ENCODE measurements at places on chromosomes 3 and 15.

DNA sequence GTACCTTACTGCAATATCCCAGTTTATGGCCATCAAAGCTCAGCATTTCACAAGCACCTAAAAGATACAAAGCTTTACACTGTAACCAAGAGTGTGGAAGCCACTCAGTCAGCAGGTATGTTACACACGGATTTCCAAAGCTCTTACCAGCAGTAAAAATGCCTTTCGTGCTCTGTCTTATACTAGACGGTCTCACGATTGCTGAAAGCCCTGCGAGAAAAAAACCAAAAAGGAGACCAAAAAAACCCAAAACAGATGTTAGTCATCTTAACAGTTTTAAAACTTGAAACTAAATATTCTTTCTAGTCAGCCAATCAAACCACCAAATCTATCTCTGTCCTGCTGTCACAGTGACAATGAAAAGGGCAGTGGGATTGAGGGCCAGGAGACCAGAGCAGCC is 39.0 kb downstream of the TAMM41 start:
- no peak for DNase-seq

DNA sequence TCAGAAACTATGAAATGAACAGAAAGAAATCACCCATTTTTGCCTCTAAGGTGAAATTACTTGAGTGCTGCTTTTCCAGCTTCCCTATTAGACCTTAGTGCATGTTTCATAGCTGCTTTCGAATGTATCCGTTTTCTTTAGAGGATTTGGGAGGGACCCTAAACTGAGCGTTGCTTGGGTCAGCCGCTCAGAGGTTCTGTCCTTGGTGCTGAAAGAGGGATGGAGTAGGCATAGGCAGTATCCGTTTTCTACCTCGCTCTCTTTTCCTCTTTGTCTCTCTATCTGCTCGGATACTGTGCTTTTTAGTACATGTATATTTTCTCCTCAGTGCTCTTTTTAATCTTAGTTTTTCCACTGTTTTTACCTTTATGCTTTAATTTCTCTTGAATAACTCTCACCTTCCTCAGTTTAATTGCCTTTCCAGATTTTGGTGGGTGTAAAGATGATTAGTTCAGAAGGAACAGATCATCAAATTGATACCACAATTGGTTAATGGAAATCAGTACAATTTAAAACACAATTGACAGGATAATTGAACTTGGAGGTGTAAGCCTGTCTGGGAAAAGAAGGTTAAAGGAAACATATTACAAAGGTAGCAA is at the start of gene DRD3:
DRD3 (minus strand) TSS at position 283 of the 599 bp plus-strand sequence. CDS start 7,060 bp downstream, outside the sequence.
- DNase-seq: no peak

DNA sequence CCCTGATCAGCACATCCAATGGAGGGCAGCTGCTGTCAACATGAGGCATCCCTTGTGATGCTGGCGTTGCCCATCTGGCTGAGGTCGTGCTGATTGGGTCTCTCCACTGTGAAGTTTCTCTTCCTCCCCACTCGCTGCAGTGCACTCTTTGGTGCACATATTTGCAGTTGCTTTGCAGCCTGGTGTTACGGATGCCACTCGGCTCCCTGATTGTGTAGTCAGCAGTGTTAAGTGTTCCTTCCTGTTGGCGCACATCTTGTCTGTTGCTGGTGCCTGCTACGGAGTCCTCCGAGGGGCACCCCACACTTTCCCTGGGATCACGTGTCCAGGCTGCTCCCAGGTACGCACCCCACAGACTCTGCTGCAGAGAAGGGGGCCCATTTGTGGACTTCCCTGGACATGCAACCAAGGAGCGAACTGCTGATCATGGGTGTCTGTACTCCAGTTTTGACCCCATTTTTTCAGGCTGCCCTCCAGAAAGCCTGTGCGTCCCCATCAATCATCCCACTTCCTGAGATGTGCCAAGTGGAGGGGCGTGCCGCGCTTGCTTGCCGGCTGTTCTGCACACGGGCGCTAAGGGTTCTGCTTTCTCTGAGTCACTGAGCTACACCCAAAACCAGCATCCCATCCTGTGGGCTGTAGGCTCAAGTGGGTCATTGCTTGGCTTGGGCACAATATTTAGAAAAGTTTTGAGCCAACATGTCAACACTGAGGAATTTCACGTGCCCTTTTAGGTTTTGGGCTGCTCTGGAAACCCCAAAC is 98.6 kb downstream of the FBLN2 start:
- no peak for DNase-seq

DNA sequence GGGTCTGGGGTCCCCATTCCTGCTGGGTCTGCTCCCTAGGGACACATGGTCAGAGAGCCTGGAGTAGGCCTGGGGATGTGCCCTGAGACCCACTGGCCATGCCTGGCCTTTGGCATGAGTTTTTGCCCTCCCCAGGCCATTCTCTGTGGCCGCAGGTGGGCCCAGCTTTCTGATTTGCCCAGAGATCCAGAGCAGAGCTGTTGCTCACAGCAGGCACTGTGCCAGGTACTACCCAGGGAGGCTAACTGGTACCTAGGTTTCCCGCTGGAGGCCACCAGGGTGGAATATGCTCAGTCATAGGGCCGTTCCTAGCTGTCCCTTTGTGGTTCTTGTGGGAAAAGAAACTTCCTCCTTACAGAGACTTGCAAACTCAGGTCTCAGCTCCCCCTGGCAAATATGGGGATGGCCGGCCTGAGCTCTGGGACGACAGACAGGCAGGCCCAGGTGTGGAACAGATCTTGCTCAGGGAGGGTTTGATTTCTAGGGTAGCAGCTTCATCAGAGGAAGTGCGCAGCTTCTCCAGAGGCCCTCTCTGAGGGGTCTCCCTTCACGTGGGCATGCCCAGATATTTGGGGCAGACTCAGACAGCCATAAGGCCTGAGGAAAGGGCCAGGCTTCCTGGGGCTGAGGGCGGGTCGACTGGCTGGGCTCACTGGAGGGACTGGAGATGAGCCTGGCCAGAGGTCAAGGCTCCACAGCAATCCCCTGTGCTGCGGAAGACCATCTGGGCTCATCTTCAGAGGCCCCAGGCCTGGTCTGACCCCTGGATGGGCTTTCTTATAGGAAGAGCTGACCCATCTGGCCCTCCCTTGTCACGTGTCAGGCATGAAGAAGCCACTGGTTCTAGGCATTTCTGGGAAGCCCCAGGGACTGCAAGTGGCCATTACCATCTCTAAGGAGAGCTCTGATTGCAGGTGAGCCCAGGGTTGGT is 28.0 kb downstream of the ACAA1 start:
- DNase-seq: no peak

DNA sequence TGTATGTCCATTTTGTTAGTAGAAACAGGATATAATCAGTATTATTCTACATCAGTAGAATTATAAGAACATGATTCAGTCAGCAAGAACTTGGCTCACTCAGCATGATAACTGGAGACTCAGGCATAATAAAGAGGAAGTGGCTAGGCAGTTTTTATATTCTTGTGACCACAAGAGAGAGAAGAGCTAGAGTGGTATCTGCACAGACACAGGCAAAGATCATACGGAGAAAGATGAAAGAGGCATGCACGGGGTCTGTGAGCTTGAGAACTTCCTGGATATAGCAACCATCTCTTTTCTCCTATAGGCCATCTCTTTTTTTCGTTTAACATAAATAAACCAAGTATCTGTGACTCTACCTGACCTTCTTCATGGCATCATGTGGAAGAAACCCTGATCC is 46.8 kb downstream of the MYO5A start:
- peak; percentile 87 for DNase-seq

- no peak for DNase-seq
Measured at GRCh38 chr3:41267975-41268640, 68.8 kb downstream of the CTNNB1 start.

DNA sequence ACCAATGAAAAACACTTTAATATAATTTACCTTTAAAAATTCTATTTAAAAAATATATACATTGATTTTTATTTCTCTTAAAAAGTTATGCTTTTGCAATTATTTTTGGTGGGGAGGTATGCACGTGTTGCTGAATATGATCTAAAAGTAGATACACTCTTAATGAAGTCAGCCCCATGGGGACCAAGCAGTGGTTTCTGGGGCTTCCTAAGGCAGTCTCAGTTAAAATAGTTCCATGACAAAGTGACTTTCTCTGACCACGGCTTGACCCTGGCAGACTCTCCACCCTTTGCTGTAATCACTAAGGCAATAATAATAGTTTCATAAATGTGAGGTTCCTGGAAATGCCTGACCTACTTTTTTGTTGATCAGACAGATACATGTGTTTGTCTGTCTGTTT is 50.4 kb downstream of the CCR4 start:
- no peak for DNase-seq

DNA sequence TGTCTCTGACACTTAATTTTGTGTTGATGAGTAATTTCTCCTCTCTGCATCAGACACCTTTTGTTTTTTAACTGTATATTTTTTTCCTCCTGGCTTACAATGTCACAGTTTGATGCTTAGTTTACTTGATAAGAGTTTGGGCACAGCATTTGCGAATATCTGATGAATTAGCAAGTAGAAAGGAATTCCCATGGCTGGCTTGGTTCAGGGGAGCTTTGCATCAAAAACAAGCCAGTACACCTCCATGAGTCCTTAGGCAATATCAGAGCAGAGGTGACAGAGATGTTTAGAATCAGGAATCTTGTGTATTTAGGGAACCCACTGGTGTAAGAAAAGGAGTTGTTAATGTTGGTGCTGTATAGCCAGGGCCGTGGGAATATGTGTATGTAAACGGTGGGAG is 9.3 kb downstream of the ARHGEF26 start:
- no peak for DNase-seq

DNA sequence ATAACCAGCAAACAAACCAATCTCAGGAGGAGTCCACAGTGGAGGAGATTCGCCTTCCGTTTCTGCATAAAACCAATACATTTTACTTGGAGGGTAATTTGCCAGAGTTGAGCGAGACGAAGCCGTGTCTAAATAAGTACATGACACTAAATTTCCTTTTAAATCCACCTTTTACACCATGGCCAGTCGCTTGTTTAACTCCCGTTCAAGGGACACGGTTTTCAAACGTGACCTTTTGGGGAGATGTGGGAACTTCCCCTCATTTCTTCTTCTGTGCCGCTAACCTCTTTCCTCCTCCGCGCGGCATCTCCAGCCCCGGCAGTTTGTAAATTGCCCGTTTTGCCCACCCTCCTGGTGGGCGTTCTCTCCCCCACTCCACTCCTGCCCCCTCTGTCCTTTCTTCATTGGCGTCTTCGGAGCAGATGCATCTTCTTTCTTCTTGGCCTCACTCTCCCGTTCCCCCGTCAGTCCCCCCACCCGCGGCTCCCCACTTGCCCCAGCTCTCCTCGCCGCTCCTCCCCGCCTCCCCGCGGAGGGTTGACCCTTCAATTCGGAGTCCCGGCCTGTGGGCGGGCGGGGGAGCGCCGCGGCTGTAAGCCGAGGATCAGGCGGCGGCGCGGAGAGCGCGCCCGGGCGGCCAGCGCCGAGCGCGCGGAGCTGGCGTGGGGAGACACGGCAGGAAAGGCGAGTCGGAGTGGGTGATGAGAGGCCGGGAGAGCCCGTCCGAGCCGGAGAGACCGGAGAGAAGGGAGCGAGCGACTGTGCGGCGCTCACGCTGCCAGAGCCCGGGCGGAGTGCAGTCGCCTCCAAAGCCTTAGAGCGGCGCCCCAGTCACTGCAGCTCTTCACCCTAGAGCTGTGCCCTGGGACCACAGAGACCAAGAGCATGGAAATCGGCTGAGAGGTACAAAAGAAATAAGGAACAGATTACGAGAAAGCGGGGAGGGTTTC is at the start of gene NLGN1:
NLGN1 (plus strand) TSS at position 584 of the 950 bp plus-strand sequence.
- no peak for DNase-seq

DNA sequence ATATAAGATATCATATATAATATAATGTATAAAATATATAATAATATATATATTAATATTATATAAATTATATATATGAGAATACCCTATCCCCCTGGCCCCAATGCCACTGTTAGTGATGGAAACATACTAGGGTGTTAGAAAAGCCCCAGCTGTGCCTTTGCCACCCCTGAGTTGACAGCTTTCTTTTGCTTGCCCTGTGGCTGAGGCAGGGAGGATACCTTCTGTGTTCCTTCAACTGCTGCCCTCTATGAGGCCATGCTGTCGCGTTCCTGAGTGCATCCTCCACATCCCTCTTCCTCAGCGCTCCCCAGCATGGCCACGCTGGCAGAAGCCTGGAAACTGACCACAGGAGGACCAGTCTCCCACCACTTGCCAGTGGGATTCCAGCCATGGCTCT is 26.3 kb downstream of the FAN1 start:
- no peak for DNase-seq

GRCh38 chr3:152470095-152470494 is 201.4 kb downstream of the MBNL1 start:
- no peak for DNase-seq

GRCh38 chr3:42376344-42376798 is 34.0 kb downstream of the LYZL4 start:
- DNase-seq: no peak

DNA sequence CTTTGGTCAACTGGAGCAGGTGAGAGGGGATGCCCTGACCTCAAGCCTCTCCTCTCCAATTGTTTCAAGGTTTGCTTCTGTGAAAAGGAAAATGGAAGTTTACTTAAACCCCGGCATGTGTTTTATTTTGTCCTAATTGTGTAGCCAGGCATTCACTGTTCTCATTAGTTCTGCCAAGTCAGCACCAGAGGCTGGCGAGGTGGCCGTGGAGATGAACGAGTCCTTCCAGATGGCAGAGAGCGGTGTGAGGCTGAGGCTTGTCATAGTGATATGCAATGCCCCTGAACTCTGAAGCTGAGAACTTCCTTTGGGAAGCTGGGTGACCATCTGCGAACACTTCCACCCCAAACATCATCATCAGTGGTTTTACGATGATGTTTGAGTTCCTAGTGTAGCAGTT is 199.6 kb downstream of the TJP1 start:
- DNase-seq: no peak

GRCh38 chr3:192063570-192063969 is 602.6 kb downstream of the PYDC2 start:
- DNase-seq: no peak

- no peak for DNase-seq
Measured at GRCh38 chr3:29226706-29227105, 54.2 kb upstream of the RBMS3 start.

DNA sequence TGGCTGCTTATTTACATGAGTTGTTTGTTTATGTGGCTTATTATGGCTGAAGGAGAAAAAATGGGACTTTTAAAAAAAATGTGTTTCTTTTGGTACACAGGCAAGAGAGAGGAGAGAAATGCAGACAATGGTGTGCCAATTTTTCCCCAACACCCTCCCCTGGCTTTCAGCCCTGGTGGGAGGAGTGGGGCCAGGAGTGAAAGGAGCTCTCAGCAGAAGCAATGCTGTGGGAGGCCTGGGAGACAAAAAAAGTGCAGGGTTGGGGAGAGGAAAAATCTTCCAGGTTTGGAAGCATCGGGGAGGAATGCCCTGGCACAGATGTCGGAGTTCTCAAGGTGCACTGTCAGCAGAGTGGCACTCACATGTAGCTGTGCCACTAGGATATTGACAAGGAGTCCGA is 117.7 kb upstream of the FOXB1 start:
- DNase-seq: no peak

DNA sequence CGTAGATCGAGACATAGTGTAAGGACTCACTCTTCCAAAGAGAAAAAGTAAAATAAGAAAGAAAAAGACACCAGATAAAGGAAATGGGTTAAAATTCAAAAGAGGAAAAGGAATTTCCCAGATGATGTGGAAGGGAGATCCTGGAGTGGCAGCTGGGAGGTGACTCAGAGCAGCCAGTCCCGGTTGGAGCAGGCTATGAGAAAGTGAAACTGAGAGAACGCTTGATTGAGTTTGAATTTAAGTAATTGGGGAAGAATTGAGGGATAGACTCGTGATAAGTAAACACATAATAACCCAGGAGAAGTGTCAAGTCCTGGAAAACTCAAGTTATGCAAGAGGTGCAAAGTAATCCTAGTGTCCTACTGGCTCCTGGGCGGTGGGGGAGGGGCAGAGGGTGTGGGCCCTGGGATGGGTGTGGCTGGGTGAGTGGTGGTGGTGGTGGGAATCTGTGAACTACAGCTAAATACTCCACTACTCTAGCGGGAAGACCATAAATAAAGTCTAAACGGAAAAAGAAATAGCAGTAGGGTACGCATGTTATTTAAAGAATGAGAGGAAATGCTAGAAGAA is 1.2 kb downstream of the PRR20G start:
- no peak for DNase-seq
